ENCODE measurements at places on chromosomes 11 and 22.
A peak's percentile ranks its signal among the peaks of the same experiment; 100 is the strongest.

- DNase-seq = no peak
Observed at GRCh38 chr11:118636569-118637290, 29.3 kb downstream of the PHLDB1 start.

DNA sequence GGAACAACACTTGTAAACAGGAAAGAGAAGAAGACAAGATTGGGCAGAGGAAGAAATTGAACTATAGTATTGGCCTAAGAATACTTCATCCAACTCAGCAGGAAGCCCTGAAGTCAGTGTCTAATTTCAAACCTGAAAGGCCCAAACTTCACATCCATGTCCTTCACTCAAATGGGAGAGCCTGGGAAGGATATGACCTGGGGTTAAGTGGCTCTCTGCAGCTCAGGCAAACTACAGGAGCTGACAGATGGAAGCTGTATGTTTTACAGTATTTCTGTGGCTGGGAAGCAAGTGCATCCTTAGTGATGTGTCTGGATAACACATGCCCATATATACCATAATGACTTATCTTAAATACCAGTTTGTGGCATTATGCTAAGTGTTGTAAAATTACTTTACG, 196.2 kb downstream of the SOX6 start:
- DNase-seq = no peak

DNA sequence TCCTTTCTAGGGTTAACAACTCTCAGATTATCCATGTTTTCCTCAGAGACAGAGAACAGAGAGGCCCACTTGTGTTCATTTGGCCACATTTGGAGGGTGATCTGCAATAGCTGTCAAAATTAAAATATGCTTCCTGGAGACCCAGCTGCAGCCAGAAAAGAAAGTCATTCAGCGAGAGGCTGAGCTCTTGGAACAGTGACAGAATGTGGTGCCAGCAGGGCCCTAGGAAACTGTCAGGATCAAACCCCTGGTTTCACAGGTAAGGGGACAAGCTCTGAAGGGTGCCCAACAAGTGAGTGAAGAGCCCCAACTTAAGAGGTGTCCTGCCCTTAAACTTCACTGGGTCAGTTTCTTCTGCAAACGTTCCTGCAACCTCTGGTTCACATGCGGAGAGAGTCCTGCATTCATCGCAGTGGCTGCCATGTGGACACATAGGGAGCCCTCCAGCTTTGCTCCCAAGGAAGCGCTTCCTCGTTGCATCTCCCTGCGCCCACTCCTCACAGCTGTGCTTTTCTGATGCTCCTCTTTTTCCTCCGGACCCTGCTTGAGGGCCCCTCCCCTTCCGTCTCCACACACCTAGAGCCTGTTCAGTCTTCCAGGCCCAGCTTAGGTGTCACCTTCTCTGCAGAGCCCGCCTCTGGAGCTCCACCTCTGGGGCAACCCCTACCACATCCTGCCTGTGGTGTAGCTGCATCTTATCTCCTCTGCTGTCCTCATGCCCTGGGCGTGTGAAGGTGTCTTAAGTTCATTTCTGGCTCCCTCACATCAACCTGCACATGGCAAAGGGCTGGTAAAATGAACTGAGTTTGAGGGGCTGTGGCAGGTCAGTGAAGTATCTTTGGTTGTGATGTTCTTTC, 3.9 kb downstream of the UCP3 start:
- no peak for DNase-seq

GRCh38 chr11:127733552-127733951, 733.0 kb upstream of the KIRREL3 start:
- no peak for DNase-seq

DNA sequence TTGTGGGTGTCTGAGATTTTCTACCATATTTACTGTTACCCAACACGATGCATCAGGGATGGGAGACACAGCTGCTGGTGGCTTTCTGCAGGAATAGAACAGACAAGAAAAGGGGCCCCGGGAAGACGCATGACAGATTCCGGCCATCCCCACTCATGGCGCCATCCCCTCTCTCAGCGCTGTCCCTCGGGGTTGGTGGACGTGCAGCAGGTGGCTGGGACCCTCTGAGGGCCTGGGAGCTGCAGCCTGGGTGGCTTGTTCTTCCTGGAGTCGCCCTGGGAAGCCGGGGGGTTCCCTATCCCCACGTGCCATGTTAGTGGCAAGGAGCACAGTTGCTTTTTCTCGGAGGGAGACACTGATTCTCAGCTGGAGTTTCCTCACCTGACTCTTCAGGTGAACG, 1123.3 kb downstream of the BRD1 start:
- DNase-seq = no peak

DNA sequence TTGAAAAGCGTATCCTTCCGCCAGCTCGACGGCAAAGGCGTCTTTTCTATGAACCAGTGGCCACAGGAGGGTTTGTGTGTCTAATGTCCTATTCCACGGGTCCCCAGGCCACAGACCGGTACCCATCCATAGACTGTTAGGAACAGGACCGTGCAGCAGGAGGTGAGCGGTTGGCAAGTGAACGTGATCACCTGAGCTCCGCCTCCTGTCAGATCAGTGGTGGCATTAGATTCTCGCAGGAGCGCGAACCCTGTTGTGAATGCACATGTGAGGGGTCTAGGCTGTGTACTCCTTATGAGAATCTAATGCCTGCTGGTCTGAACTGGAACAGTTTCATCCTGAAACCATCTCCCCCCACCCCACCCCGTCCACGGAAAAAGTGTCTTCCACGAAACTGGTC, 62.7 kb upstream of the KCNQ1OT1 start:
- no peak for DNase-seq

DNA sequence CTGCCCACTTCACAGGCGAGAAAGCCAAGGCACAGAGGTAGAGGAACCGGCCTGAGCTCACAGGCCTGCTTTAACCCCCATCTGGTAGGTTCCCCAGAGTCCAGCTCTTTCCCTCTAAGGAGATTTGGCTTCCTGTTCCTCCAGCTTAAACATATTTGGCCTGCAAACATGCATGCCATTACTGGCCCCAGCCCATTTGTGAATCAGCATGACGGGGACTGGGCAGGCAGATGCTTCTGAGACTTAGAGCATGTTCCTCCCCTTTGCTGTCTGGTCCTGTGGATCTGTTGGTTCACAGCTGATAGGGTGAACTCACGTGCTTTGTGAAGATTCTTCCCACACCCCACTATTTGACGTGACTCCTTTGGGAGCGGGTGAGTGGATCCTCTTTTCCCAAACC, 12.6 kb downstream of the CHST1 start:
- DNase-seq = no peak

DNA sequence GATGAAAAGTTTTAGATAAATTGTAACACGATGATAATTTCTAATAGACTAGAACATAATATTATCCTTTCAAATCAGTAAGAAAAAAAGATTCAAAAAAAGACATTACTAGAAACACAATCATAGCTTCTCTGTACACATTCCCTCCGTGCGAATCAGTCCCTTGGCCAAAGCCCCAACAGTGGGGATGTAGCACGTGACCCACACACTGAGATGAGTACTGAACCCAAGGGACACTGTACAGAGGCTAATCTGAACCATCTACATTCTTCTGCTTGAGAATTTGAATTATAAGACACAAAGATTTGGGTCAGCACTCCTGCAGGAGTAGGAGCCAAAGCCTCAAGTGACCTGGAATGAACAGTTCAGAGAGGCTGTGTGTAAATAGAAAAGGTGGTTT, 353.7 kb downstream of the INSC start:
- peak; percentile 11 for DNase-seq

DNA sequence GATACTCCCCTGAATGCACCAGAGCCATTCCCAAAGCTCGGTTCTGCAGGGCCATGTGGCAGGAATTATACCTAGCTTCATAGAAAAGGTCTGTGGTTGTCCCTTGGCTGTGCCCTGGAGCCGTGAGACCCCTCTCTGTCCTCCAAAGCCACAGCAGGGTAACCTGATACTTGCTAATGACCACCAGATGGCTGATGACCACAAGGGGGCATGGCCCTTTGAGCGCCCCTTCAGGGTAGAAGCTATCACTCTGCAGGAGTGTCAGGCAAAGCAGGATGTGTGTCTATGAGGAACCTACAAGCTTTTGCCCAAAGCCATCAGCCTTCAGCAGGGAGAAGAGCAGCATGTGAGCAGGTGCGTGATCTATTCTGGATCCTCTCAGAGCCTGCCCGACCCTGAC, 95.3 kb downstream of the NTM start:
- DNase-seq = no peak
